ENCODE measurements at places on chromosomes 2 and 18.

DNA sequence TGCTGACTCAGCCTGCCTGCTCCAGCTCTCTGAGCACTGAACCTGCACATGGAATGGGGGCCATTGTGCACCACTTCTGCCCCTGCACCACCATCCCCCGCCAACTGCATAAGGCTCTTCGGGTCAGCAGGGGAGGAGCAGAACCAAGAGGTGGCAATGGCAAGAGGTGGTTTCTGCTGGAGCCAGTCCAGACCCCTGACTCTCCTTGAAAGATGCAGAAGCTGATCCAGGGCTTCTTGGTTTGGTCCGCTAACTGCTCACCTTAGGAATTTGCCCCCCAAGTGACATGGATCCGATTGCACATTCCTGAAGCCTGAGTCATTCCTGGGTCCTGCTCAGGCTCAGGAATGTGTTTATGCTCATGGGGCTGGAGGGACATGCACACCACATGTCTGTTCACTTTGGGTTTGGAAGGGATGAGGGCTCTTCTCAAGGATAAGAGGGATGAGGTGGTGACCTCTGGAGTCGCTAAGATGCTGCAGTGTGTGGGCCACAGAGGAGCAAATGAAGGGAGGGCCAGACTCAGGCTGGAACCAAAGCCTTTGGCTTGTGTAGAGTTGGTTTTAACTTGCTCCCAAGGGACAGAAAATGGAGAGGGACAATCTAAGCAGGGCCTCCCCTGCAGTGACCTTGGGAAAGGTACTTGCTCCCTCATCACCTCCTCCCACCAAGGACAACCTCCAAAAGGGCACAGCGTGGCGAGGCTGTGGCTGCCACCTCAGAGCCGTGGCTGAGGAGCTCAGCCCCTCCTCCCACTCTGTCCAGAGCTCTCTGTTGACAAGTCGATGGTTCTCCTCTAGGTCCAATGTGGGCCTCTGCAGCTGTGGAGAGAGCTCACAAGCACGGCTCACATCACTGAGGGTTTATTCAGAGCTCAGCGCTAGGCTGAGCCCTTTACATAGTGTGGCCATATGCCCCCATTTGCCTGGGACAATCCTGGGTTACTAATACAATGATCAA, 66.2 kb downstream of the HS1BP3 start:
- DNase-seq: no peak

DNA sequence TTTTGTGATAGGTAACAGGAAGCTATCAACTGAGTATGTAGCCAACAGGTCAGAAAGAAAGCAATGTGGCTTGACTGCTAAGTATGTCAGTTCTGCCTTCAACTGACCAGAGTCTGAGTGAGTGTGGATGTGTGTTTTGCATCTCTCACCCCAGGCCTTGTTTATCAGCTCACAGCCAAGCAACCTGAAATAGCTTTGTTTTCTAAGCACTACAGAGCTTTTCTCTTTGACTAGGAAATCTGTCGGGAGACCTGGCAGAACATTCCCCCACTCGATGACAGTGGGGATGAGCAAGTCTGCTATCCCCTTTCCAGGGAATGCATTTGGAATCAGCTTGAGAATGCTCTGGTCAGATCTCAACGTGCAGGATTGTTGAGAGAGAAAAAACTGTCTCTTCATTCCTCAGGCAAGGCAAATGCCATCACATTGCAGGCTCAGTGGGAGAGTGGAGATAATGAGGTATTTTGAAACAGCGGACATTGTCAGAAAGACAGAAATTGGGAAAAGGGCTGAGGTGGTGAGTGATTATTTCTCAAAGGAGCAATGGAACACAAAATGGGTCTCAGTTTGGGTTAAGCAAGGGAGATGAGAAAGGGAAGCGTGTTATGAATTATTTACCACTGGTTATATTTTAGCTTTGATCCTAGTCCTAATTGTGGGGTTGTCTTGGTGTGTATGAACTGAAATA, 233.8 kb upstream of the PIK3C3 start:
- no peak for DNase-seq

GRCh38 chr2:199449455-199449854, 8.3 kb downstream of the SATB2 start:
- DNase-seq: no peak

DNA sequence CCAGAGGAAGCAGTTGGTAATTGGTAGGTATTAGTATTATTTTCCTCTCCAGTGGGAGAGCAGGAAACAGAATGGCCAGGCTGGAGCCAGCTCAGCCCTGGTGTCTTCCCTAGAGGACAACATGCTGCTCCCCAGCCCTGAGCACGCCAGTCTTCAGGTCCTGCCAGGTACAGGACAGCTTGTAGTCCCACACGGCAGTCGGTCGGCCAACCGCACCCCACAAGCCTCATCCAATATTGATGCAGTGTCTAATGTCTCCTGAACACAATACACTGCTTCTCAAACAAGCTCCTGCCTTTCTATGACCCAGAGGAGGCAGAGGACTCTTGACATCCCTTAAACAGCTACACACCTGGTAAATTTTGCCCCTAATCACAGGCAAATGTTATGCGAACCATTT, 71.0 kb upstream of the PPP1CB start:
- DNase-seq: no peak

DNA sequence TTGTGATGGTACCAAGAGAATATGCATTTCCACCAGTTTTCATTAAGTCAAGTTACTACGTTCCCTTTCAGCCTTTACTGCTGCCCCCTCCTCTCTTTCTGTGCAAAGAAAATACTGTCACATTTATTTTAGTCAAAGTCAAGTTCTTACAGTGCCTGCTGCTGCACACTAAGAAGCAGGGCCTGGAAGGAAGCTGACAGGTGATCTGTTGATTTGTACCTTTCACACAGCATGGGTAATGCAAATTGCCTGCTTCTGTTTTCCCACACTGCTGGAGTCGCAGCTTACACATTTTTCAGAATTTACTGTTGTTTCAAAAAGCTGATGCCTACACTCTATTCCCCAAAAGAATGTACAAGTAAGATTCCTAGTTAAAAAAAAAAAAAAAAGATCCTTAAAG, 48.7 kb upstream of the CD226 start:
- DNase-seq: no peak

DNA sequence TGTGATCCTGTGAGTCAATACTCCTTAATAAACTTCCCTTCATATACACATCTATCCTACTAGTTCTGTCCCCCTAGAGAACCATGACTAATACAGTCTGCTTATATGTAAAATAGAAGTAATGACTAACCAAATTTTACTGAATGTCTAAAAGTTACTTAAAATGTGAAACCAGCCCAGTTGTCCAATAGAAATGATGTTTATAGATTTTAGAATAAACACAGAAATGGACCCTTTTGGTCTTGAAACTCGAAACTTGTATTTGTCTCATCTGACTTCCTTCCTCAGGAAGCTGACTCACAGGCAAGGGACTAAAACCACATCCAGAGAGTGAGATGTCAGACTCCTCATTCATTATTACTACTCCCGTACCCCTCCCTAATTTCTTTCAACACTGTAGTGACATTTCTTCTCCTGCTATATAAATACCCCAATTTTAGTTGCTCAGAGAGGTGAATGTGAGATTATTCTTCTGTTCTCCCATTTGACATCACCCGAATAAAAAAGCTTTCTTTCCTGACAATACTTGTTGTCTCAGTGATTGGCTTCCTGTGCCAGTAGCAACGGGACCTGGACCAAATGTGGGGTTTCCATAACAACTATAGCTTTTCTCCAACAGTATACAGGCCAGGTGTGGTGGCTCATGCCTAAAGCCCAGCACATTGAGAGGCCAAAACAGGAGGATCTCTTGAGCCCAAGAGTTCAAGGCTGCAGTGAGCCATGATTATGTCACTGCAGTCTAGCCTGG, 486.0 kb downstream of the ERBB4 start:
- DNase-seq: no peak

- no peak for DNase-seq
Observed at GRCh38 chr2:195451160-195451559, 205.9 kb upstream of the SLC39A10 start.

- DNase-seq: no peak
Observed at GRCh38 chr18:3283253-3283863, 21.4 kb downstream of the MYL12B start.

- DNase-seq: peak; percentile 48
Observed at GRCh38 chr2:172704072-172704936, 31.3 kb upstream of the RAPGEF4 start.

GRCh38 chr2:189641590-189641989, 19.7 kb upstream of the ASNSD1 start:
- DNase-seq: peak; percentile 14

GRCh38 chr2:29050591-29050990, 23.7 kb downstream of the PCARE start:
- DNase-seq: no peak

- DNase-seq: no peak
Observed at GRCh38 chr2:101821059-101821805, 123.7 kb downstream of the MAP4K4 start.

DNA sequence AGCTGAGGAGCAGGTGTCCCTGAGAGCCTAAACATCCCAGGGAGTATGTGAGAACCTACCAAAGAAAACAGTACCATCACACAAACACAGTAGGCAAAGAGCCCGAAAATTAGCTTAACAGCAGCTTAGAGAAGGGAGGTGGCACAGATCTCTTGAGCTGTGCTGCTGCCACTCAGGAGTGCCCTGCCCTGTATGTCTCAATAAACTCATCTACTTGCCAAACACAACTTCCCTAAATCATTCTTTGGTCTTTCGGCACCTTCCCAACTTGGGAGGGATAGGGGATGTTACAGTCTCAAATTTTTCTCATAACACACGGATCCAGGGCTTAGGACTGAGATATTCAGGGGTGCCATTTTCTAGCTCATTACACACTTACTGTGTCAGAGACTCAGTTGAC, 45.3 kb upstream of the C1D start:
- no peak for DNase-seq

GRCh38 chr2:55282110-55282917, 13.3 kb upstream of the MTIF2 start:
- peak; percentile 92 for DNase-seq

DNA sequence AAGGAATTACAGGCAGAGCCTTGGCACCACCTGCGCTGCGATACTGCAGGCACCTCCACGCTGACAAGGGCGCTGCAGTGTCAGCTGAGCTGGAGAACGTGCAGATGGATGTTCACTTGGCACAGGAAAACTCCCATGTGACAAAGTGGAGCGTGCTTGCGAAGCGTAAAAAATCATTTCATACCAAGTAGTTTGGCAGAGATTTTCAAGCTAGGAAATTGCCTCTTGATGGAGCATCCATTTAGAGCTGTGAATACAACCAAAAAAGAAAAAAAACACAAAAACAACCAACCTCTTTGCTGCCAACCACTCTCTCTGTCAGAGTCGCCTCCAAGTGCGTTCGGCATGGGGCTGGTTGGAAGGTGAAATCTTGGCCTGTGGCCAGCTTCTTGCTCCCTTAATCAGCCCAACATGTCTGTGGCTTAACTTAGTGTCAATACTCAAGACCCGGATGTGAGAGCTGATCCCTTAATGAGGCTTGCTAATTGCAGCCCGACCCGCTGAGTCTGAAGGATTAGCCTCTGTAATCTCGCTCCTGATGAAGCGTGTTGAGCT, 38.1 kb downstream of the ACOXL start:
- no peak for DNase-seq

- no peak for DNase-seq
Observed at GRCh38 chr2:30037016-30037415, 109.8 kb upstream of the YPEL5 start.

DNA sequence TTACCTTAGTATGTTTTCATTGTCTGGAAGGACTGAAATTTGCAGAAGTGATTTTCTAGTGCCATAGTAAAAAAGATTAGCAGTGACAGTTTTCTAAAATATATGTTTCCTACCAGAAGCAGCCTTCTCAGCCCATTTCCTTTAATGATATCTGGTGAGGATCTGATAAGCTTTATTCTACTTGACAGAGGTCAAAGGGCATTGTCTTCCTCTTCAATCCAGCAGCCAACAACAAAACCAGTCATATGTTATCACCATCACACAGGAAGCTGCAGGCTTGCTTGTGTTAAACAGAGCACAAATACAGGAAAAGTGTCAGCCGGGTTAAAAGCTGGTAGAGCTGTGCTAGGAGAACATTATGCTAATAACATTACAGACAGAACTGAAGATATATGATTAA, 35.6 kb upstream of the ZSWIM2 start:
- no peak for DNase-seq

GRCh38 chr2:150939087-150939486, 322.6 kb downstream of the RBM43 start:
- DNase-seq: no peak

Measured in erythroblast (primary cell).